Stimulated activated CD8-positive, alpha-beta memory T cell treated with anti-CD3 and anti-CD28 coated beads, Interleukin-12 subunit alpha, Interleukin-12 subunit beta, amount 100 ng/mL, for 4 hours (primary cell): ENCODE measurements at places on chromosomes 1 and 21.

DNA sequence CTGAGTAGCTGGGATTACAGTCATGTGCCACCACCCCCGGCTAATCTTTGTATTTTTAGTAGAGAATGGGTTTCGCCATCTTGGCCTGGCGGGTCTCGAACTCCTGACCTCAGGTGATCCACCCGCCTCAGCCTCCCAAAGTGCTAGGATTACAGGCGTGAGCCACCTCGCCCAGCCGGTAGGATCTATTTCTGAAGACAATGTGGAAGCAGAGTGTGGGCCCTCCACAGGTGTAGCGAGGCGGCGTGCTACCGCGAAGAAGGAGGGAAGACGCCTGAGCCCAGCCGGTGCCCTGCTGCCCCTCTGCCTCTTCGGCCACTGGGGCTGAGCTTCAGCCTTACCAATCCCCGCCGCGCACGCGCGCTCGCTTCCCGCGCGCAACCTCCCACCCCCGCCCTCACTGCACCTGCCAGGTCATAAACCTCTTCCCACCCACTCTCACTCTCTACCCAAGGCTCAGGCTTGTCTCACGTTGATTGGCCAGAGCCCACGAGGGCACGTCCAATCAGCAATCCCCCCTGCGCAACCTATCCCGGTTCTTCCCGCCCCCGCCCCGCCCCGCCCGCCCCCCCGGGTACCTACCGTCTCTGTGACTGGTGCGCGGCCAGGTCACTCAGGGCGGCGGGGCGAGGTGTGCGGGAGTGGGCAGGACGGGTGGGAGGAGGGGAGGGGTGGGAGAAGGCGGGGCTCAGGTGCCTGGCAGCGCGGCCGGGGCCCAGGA is 409 bp upstream of the HOOK1 start:
- peak; percentile 77 for DNase-seq

DNA sequence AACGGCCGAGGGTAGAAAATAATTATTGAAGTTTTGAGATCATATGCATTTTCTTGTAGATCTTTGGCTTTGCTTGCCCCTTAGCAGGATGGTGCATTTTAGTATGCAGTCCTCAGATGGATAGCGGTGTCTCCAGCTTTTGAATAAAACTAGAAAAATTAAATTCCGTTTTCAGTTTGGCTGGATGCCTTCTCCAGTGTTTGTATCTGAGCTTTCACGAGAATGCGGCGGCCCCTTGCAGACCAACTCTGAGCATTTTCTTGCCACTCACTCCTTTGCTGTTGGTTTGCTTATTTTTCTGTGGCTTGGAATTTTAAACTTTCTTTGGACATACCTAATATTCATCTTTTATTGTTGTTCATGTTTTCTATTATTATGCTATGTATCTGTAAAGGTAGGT is 192.6 kb downstream of the NFIA start:
- no peak for DNase-seq

DNA sequence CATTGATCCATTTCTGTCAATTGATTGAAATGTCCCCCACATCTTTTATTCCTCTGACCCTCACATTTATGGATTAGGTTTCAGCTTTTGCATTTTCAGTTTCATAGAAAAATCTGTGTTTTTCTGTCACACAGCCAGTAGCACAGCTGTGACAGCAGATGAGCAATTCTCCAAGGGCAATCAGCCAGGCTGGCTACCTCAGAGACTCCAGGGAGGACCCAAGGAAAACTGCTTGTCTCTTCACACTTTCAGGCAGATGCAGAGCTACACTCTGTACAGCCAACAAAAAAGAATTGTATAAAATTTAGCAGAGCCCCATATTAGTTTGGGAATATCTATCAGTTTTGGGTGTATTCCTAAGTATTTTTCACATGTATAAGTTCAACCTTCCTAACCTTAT is 257.2 kb downstream of the LRRC7 start:
- DNase-seq, result no peak

- no peak for DNase-seq
Observed at GRCh38 chr21:44934797-44935532, 4.9 kb upstream of the SLX9 start.

DNA sequence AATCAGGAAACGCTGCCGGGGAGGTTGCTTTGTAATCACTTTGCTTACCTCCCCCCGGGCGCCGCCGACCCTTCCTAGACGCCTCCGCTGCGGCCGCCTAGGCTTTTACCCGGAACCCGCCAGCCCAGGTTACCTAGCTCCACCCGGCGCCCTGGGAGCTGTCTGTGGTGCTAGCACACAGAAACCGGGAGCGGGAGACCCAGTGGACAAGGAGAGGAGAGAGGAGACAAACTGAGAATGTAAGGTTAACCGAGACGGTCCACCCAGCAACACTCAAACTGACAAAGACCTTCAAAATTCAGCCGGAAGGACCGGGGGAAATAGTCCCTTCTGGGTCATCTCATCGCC is 9.8 kb downstream of the BARHL2 start:
- no peak for DNase-seq

GRCh38 chr1:223700388-223700918 is 11.9 kb upstream of the CAPN2 start:
- no peak for DNase-seq

GRCh38 chr1:44084998-44085675 is 33.5 kb upstream of the KLF17 start:
- DNase-seq, result no peak

DNA sequence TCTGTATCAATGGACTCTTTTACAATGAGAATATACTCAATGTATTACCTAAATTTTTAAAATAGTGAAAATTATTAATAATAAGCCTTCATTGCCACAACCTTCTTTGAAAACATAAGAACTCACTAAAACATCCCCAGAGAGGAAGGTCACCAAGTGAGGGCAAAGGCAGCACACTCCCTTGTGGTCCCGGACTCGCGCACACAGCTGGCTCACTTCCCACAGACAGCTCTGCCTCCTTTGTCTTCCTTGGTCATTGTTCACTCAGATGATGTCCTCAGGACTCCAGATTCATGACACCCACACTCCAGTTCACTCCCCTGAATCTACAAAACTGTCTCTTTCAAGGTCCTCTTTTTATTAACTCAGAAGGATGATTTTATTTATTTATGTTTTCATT is 19.2 kb upstream of the UBR4 start:
- no peak for DNase-seq

DNA sequence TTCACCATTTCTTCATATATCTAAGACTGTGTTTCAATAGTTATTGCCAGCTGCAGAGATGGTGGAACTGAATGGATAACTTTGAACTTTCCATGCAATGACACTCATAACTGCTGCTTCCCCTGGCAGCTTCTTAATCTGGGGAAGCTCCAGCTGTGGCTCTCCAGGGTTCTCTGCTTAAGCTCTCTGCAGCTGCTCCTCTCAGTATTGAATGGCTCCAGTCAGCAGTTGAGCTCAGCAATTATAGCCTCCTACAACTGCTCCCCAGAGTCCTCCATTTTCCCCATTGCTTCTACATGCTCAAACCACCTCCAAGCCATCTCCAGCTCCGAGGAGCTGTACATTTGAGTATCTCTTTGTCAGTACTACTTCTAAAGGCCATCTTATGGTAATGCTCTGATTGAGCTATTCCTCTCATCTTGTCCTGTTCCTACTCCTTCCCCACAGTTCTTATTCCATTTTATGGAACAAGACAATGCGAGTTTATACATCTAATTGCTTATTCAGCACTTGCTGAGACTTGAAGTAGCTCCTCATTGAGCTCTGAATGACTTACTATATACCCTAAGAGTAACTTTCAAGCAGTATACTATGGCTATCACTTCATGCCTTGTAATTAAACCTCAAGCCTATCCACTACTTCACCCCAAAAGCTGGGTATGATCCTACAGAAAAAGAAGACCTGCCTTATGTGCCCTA is 362.4 kb downstream of the NEGR1 start:
- no peak for DNase-seq

- DNase-seq, result no peak
Observed at GRCh38 chr1:247998811-247999210, 14.6 kb upstream of the OR2L5 start.

DNA sequence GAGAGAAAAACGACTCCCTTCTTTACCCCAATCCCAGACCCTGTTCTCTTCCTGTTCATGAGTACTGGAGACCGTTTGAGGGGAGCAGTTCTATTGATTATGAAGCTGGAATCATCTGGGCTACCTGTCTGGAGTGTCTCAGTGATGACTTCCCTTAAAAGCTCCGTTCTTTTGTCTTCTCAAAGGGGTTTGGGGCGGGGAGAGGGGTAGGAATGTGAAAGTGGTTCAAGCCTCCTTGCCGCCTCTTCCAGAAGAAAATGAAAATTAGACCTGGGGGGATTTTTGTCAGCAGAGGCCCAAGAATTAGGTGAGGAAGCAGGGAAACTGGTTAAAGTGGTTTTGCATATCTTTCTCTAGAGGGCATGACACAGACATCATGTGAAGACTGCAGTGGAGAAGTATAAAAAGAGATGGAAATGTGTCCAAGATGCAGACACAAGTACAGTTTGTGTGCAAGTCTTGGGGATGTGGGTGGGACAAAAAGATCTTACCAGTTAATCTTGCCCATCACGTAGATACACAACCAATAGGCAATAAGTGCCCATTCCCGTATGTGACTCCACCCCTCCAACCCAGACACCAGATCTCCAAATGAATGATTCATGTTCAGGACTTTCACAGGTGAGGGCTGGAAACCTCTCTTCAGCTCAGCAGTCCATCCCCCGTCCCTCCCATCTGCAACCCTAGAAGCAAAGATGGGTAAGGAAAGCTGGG is 470 bp upstream of the MTMR11 start:
- no peak for DNase-seq

DNA sequence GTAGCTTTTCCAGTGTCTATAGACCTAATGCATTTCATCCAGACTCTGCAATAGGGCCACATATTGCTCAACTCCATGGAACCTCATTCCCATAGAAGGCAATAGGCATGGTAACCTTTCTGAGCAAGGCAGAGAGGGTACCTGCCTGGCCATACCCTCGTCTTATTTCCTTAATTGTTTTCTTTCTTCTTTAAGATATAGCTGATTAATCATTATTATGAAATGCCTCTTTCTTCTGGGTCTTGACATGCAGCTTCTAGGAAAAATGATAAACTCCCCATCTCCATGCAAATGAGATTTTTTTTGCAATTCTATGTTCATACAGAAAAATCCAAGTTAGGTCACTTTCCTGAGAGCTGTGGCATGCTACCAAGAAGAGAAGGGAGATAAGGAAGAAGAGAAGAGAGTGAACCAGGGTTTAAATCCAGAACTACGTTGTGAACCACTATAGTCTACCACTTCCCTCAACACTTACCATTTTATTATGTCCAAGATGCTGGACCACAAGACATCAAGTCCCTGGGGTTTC is 33.0 kb upstream of the IL20 start:
- no peak for DNase-seq

DNA sequence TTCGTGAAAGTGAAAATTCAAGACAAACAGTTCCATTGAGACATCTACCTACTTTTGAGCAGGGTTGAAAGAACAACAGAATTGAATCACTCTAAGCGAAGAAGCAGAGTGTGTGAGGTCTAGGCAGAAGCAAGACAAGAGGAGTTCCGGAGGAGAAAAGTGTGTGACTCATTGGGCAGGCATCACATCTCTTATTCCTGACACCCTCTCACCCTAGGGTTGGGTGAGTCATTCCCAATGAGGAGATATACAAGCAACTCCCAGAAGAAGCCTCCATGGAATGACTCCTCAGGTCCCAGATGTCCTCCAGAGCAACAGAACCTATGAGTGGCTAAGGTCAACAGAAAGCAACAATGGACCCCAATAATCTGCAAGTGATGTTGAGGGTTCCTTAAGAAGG is 138.1 kb downstream of the TPR start:
- no peak for DNase-seq

DNA sequence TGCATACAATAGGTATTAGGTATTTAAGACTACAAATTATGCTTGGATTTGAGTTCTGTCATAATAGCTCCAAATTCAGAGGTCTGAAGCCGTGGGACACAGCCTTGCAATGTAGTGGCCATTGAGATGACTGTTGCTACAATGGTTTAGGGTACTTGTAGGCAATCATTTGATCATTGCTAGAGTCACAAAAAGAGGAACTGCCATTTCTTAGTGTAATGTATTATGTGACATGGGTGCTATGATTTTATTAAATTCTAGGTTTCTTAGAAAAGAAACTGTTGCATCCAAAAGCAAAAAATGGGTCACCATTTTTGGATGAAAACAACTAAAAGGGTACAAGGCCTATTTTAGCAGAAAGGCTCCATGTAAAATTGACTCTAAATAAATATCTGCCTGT is 129.9 kb upstream of the ZNF644 start:
- no peak for DNase-seq

GRCh38 chr21:16372586-16372985 is 642.8 kb downstream of the USP25 start:
- no peak for DNase-seq

- DNase-seq, result no peak
Observed at GRCh38 chr1:10108948-10109708, 76.4 kb downstream of the UBE4B start.
